ENCODE measurements at places on chromosomes 1 and 21.

GRCh38 chr1:88566615-88567387 lies 117.3 kb upstream of the PKN2 start:
- no peak for DNase-seq

GRCh38 chr1:157194731-157195520 lies 56.7 kb upstream of the ETV3 start:
- DNase-seq: peak; percentile 42

DNA sequence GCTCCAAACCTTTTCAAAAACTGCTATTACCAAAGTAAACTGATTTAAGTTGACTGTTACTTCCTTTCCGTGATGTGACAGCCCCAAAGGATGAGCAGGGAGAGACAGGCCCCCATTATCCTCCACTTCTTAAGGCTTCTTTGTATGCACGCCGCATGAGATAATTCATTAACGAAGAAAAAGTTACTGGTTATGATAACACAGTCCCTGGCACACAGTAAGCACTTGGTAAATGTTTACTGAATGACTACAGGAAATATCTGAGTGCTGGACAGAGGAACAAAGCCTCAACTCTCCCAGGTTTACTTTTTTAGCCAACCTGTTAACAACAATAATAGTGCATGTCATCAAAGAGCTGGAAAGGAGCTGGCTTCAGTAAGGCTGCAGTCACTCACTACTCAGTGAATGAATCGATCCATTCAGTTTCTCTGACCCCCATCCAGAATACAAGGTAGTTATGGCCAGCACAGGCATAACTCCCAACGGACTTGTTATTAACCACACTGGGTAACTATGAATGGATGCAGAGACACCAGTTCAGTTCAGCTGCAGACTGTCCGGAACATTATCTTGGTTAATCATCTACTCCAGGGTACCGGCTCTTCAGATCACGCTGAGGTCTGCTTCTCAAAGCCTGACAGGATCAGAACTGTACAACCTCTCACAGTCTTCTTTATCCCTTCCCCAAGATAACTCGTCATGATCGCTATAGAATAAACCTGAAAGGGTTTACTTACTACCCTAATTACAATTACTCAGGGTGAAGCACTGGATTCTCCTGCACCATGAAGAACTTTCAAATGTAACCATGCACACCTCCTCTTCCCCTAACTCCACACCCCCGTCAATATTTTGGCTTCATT lies 58.3 kb downstream of the TGFBR3 start:
- DNase-seq: no peak

DNA sequence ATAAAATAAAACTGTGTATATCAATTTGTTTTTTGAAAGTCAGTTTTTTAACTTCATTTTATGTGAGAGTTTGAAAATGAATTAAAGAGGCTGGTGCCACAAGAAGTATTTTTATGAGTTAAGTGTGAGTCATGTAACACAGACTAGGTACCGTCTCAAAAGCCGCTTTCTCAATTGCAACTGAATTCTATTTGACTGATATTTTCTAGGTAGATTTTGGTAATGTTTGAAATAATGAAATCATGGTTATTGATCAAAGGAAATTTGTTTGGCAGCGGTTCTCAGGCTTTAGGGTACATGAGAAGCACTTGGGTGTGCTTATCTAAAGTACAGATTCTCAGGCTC lies 4.6 kb downstream of the SNX27 start:
- DNase-seq: no peak

DNA sequence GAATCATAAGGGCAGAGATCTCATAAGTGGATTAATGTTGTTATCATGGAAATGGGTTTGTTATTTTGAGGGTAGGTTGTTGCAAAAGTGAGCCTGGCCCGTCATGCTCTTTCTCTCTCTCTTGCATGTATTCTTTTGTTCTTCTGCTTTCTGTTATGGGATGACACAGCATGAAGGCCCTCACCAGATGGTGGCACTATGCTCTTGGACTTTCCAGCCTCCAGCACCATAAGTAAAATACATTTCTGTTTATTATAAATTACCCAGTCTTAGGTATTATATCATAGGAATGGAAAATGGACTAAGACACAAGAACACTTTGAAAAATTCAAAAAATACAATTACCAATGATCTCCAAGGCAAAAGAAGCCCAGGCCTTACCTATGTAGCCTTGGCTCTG lies 676.1 kb downstream of the PTPRU start:
- DNase-seq: no peak

DNA sequence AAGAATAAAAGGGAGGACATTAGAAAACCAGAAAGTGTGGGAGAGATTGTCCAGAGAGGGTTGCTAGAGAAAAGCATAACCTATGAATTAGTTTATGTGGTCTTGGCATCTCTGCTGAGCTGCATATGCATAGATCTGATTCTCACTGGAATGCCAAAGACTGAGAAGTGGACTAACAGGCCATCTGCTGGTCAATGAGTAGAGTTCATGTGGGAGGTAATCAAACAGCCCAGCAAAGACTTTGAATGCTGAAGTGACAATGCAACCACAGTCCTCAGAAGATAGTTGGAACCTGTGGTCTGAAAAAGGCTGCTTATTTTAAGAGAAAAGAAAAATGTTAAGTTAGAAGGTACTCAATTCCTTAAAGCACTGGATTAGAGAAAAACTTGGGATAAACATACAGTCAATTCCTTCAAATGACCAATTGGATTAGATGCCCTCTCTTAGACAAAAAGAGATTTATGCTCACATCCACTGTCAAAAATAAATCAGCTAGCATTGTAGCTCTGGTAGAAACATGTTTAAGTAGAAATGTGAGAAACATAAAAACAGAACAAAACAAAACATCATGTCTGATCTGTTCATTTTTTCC lies 382.8 kb downstream of the AMY1C start:
- peak; percentile 1 for DNase-seq

- DNase-seq: no peak
Measured at GRCh38 chr1:186708694-186709097, 28.5 kb upstream of the PTGS2 start.

GRCh38 chr1:193366764-193367507 lies 180.5 kb upstream of the B3GALT2 start:
- no peak for DNase-seq

- no peak for DNase-seq
Measured at GRCh38 chr1:54156201-54156600, 3.4 kb upstream of the CDCP2 start.

DNA sequence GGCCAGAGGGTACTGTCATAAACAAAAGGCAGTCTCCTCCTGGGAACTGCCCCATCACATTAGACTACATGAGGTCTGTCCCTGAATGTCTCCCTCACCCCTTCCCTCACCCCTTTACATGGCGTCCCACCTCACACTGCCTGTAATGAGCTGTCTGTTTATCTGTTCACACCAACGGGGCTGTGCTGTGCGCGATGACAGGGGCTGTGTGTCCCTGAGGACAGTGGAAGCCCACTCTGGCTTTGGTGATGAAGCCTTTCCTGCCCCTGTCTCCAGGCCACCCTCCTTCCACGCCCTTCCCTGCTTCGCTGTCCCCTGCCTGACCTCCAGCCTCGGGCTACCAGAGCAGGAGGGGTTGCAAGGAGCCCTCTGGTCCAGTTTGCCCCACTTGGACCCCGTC lies 22.7 kb downstream of the RHBG start:
- no peak for DNase-seq

DNA sequence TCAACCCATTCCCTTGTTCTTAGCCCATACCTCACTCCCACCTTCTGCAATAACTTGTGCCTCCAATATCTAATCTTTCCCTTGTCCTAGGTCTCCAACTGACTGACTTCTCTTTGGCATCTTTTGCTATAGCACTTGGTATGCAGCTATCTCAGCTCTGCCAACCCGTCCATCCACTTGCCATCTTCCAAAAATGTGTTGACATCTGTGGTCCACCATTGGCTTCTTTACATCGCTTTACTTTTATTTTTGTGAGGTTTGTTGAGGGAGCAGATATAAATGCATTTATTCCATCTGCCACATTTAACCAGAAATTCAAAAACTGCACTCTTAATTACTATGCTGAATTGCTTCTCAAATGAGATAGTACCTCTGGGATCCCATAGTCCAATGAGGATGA lies 24.9 kb upstream of the PSMB2 start:
- no peak for DNase-seq

GRCh38 chr1:226626577-226626956 lies 78.0 kb downstream of the STUM start:
- no peak for DNase-seq

DNA sequence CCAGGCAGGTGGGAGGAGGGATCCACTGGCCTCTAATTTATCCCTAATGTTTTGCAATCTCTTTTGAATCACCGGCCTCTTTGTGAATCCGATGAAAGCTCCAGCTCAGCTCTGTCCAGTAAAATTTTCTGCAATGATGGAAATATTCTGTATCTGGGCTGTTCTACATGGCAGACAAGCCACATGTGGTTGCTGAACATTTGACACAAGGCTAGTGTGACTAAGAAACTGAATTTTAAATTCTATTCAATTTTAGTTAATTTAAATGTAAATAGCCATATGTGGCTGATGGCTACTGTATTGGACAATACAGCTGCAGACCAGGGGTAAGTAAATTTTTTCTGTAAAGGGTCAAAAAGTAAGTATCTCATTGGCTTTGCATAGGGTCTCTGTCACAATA lies 135.1 kb downstream of the CSMD2 start:
- no peak for DNase-seq

DNA sequence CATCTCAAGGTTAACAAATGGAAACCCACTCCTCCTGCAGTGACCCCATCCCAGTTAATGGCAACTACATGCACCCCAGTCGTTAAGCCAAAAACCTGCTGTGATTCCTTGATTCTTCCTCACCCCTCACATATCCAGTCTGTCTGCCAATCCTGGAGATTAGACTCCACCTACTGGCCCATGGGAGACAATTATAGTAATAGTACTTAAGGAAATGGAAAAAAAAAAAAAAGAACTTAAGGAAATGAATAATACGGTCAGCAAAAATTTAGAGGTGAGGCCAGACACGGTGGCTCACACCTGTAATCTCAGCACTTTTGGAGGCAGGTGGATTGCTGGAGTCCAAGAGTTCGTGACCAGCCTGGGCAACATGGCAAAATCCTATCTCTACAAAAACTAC lies 7.0 kb downstream of the NOL9 start:
- no peak for DNase-seq

GRCh38 chr1:58883037-58883887 lies 99.4 kb upstream of the JUN start:
- DNase-seq: no peak

- DNase-seq: no peak
Measured at GRCh38 chr1:2136386-2137235, 58.0 kb downstream of the FAAP20 start.

DNA sequence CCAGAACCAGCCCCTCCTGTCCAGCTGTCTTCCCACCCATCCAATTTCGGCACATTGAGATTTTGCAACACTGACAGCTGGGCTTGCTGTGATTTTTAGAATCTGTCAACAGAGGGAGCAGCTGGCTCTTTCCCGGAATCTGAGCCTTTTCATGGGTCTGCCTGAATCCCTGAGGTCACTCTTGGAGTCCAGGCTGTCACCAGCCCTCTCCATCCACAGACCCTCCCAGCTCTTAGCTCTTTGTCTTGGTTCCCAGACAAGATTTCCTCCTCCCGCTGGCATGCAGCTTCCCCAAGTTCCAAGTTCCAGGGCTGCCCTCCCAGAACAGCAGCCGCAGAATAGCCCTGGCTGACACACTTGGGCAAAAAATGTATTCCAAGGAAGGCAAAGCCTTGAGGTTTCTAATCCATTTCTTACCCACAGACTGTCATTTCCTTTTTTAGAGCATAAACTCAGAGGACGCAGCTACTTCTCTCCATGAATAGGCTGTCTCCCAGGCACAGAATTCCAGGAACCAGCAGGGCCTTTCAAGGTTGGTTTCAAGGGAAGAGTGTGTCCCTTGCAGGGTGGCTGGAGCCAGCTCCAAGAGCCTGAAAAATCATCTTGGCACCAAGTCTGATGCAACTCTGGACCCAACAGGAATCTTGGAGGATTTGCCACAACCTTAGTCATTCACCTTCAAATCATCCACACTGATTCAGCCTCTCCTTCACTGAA lies 7.1 kb upstream of the TMEM61 start:
- no peak for DNase-seq

DNA sequence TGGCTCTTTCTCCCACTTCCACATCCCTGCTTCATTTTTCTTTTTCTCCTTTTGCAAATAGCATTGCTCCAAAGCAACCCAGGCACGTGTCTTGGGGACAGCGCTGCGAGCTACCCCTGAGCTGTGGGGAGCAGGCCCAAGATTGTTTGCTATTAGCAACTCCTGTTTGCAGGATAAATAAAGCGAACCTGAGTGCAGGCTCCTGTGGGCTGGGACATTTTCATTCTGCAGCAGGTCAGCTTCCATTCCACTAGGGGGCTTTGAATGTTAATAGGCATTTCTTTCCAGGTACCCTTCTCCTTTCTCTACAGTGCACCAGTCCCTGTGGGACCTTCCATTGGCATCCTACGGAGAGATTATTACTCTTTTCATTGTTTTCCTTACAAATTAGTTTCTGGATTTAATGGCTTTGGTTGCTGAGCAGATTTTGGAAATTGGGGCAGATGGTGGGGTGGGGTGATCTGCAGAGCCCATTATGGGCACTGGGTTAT lies 54.0 kb downstream of the OLFML3 start:
- no peak for DNase-seq

- DNase-seq: no peak
Measured at GRCh38 chr1:28902738-28903137, 11.6 kb upstream of the EPB41 start.

DNA sequence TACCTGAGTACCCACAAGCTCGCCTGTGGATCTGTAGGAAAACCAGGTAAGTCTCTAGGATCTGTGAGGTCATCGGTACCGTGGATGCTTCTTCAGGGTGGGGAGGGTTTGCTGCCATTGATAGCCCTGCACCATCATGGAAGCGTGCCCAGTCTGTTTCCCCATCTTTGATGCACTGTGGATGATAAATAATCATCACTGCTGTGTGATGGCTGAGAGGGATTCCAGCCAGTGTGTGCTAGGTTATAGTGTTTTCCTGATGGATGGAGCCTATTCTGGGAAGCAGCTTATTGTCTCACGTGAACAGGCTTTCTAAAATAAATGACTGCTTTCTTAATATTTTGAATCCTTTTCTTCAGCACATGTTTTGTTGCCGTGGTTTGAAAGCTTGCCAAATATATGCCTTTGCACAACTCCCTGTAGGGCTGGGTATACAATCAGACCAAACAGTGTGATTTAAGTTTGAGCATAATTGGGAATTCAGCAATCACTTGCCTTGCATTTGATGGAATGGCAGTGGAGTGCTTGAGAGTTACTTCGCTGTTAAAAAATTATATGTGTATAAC lies 113.8 kb downstream of the CAMTA1 start:
- no peak for DNase-seq

DNA sequence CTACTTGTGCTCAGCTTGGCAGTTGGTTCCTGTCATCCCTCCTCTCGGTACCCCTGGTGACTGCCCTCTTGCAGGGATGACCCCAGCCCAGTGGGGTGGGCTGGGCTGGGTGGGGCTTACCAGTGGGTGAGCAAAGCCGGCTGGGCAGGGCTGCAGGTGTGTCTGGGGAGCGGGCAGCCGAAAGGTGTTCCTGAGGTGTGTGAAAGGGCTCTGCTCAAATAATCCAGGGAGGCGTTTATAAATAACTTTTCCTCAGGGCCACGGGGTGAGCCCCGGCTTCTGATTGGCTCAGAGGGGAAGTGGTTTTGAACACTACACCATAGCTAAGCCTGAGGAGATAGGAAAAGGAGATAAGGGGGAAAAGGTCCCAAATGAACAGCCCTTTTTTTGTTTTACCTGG lies at the start of gene SLC26A9:
Gene SLC26A9, minus strand, starts transcription at position 212 of the 400 bp plus-strand sequence. CDS start 7,636 bp downstream, outside the sequence.
- DNase-seq: no peak

- DNase-seq: no peak
Measured at GRCh38 chr21:34701726-34702125, 32.9 kb downstream of the CLIC6 start.

GRCh38 chr1:15229707-15230131 lies 17.3 kb upstream of the FHAD1 start:
- DNase-seq: no peak
